ENCODE measurements at places on chromosomes 5 and 9.

GRCh38 chr9:90340421-90340820 is 302.2 kb downstream of the DIRAS2 start:
- DNase-seq, result no peak

DNA sequence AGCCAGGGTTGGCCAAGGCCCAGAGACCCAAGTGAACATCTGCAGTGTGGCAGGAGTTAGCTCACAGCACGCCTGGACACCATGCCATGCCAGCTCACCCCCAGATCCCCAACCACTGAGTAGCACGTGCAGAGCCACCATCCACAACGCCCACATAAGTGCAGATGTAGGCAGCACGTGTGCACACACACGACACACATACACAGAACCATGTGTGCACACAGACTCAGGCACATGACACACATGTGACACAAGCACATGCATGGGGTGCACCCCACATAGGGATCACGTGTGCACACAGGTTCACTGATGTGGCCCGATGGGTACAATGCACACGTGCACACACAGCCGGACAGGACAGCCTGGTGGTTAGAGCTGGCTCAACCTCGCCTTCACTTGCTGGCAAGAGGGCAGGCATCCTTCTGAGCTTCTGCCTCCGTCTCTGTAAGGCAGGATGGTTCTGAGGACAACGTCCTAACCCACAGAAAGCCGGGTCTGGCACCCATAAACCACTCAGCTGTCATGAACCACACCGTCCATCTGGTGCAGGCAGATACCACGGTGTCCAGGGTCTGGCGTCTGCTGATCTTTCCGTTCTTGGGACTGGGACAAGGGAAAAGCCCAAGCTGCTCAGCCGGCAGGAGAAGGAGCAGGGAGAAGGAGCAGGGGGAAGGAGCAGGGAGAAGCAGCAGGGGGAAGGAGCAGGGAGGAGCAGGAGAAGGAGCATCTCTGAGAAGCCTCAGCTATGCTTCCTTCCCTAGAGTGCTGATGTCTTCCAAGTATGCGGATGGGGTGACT is 12.0 kb downstream of the LRRC26 start:
- no peak for DNase-seq

GRCh38 chr5:168409591-168410458 is 76.4 kb upstream of the RARS1 start:
- no peak for DNase-seq

DNA sequence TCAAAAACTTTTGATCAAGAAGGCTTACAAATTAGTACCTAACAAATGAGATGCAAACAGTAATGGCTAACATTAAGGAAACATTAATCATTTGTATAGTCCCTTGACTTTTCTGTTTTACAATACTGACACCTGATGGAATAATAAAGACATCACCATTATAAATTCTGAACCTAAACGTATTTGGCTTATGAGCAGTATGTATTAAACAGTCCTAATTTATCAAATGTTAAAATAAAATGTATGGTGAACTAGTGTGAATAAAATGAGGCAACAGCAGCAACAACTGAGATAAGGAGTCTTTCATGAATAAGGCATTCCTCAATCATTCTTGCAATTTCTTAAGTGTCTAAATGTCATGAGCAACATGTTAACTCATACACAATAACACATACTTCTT is 6.0 kb downstream of the PUM3 start:
- DNase-seq, result no peak

GRCh38 chr5:127925916-127926315 is 157.7 kb upstream of the SLC12A2 start:
- DNase-seq, result no peak
